ENCODE measurements at places on chromosomes 2 and 18.

- DNase-seq, result no peak
These were observed 199.4 kb downstream of the ALPK2 start for GRCh38 chr18:58429442-58429841.

- no peak for DNase-seq
These were observed 1200.9 kb downstream of the DSC3 start for GRCh38 chr18:29841631-29842030.

DNA sequence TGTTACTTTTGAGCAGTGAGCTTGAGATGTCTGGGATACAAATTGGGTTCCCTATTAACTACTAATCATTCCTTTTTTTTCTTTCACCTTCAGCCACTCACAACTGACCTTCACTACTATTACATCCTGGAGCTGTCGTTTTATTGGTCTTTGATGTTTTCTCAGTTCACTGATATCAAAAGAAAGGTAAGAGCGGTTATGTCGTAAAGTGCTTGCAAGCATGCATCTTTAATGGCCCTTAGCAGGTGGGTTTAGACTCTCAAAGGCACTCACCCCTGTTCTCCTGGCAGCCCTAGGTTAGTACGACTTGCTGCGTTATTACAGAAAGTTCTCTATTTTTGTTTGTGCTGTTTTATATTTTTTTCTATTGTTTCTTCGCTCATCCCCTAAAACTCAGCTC lies 107.6 kb upstream of the NOSTRIN start:
- DNase-seq, result no peak

- no peak for DNase-seq
These were observed 165.6 kb upstream of the NCKAP5 start for GRCh38 chr2:133733901-133734255.

- DNase-seq, result no peak
These were observed 40.0 kb downstream of the AGAP1 start for GRCh38 chr2:235533616-235534385.

GRCh38 chr2:1769703-1770422 lies 25.5 kb upstream of the PXDN start:
- DNase-seq, result peak; percentile 70
